ENCODE measurements at places on chromosomes 7 and 10. TPM values are rescaled to one million over a fixed set of nuclear protein-coding genes. Genes with fewer than 3 reads are reported as not detected.

CHST3 gene
- total RNA-seq, result 52.9 TPM

FANK1 gene
- 1.5 TPM for total RNA-seq

KCNMA1 gene
- total RNA-seq, result 52.9 TPM

FAM20C gene
- total RNA-seq, result 70.4 TPM

CCDC172 gene
- total RNA-seq, result not detected

KCNH2 gene
- total RNA-seq, result not detected

CALHM3 gene
- not detected for total RNA-seq

PPP3CB gene
- total RNA-seq, result 32.7 TPM

ATG9B gene
- 0.16 TPM for total RNA-seq

SLC13A1 gene
- not detected for total RNA-seq

CUX1 gene
- total RNA-seq, result 22.6 TPM

FLNC gene
- total RNA-seq, result 107 TPM

BICC1 gene
- total RNA-seq, result 189 TPM

TUBB8 gene
- total RNA-seq, result not detected

Measured in hair follicle dermal papilla cell (primary cell).